ENCODE measurements at places on chromosomes 12 and 14.
A peak's percentile ranks its signal among the peaks of the same experiment; 100 is the strongest.

- DNase-seq: no peak
Observed at GRCh38 chr12:89392391-89392790, 40.1 kb upstream of the DUSP6 start.

DNA sequence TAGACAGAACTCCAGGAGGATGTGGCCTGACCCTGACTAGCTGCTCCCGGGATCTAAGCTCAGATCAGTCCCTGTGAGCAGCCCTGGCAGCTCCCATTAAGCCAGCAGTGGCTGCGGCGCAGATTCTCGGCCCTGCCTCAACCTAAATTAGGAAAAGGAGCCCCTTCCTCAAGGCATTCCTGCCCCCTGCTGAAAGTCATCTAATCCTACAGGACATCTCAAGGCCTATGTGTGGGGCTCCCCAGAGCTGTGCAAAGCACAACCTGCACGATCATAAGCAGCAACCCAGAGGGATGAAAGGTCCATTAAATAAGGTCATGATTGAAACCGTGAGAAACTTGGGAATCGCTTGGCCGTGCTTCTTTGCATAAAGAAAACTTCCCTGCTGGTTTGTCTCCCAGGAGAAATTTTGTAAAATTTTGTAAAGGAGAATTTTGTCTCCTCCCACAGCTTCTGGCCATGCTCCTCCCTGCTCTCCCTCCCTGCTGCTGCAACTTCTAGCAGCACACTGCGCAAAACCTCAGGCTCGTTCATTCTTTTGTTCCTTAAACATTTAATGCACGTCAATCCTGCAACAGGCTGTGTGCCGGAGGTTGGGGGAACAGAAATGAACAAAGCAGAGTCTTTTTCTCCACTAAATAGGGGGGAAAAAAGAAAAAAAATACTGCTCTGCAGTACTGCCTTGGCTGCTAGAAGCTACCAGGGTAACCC, 96.6 kb upstream of the SLC35F4 start:
- no peak for DNase-seq

- no peak for DNase-seq
Observed at GRCh38 chr12:1314523-1314922, 279.9 kb downstream of the FBXL14 start.

GRCh38 chr12:91381309-91381804, 198.7 kb upstream of the DCN start:
- DNase-seq: peak; percentile 91

DNA sequence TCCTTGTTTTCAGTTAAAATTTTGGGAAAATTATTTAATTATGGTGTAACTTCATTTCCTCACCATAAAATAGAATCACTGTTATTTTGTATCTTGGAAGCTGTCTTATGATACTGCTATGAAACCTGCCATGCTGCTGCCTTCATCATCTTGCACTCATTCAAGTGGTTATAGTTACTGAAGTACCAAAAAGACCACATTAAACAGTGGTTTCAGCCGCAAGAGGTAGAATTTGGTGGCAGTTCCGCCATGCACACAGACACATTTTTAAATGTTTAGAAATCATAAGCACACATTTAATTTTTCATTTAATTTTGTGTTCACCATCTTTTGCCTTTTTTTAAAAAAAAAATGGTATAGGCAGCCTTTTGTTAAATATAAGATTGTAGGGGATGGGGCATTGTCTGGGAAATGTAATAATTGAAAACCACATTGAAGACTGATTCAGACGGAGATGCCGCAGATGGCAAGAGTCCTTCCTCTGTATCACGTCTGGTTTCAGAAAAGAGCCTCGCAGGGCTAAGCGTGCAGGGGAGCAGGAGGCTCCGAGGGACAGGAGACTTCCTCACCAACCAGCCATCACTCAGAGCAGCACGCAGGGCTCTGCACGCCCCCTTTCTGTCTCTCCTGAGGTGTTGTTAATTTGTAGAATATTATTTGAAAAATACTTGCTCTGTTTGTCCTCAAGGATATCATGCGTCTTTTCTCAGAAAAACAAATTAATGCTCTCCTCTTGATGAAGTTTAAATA, 115.2 kb upstream of the PELI2 start:
- no peak for DNase-seq

DNA sequence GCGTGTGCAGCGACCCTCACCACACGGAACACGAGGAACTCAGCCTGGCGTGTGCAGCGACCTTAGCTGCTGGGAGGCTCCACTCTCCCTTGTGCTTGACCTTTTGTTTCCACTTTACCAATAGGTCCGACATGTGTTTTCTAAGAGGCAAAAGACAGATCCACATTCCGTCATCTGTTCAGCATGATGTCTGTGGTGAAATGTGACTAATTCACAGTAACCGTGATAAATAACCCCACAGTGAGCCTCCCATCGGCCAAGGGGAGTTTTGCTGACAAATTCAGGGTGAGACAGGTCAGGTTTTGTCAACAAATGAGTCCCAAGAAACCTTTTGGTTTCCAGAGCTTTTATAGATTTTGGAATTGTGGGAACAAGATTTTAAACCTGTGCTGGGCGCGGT, 55.9 kb downstream of the MOK start:
- no peak for DNase-seq

GRCh38 chr12:92079054-92079385, 66.6 kb downstream of the BTG1 start:
- no peak for DNase-seq

DNA sequence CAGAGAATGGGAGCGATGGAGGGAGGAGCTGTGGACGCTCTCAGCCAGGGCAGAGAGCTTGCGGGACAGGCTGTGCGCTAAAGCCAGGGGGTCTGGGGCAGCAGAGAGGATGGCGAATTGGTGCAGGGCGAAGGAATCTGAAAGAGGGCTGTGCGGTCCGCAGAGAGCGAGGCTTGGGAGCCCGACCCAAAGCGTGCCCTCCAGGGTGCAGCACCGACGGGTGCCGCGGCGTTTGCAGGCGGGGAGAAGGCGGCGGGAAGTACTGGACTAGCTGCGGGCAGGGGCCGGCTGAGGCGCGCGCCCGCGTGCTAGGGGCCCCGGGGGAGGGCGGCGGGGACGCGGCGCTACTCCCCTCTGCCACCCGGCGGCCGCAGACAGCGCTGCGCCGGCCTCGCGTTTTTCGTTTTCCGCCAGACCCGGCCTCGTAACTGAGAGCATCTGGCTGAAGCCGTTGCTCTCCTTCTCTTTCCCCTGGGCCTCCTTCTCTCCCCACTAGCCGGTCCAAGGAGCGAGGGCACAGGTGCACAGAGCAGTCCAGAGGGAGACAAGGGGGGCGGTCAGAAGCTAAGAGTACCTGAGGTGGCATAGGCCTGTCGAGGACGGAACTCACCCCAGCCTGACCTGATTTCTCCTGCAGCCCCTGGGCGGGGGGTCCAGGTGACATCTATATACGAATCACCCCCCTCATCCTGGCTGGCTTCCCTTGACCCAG, 24.9 kb downstream of the SLC6A12 start:
- peak; percentile 58 for DNase-seq

DNA sequence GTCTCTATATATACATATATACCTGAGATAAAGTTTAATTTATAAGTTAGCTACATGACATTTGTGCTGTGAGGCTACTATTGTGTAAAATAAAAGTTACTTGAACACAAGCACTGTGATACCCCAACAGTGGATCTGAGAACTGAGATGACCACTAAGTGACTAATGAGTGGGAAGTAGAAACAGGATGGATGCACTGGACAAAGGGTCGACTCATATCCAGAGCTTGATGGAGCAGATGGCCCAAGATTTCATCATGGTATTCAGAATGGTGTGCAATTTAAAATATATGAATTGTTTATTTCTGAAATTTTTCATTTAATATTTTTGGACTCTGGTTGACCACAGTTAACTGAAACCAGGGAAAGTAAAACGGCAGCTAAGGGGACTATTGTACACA, 908.6 kb upstream of the MDGA2 start:
- DNase-seq: no peak

DNA sequence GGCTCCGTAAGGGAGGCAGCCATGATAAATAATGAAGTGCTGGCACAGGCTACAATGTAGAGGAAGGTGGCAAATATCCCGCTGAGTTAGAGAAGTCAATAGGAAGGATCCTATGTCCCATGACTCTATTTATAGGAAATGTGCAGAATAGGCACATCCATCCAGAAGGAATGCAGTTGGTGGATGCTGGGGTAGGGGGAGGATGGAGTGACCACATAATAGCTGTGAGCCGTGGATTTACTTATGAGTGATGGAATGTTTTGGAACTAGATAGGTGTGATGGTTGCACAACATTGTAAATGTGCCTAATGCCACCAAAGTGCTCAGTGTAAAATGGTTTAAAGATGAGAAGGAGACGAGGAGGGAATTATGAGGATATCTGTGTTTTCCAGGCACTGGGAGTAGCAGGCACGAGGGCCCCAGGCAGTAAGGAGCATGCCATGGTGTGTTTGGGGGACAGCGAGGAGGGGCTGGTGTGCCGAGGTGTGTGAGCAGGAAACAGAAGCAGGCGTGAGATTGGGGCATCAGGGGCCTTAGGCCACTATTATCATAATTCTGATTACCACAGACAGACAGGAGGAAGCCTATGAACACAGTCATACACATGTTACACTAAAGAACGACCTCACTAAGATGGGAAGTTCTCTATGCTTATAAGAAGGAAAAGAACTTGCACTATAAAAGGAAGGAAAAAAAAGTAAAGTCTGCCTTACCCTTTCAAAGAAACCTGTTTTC, 837.3 kb upstream of the TMEM132C start:
- no peak for DNase-seq
